ENCODE measurements at places on chromosomes 6 and 20.

DNA sequence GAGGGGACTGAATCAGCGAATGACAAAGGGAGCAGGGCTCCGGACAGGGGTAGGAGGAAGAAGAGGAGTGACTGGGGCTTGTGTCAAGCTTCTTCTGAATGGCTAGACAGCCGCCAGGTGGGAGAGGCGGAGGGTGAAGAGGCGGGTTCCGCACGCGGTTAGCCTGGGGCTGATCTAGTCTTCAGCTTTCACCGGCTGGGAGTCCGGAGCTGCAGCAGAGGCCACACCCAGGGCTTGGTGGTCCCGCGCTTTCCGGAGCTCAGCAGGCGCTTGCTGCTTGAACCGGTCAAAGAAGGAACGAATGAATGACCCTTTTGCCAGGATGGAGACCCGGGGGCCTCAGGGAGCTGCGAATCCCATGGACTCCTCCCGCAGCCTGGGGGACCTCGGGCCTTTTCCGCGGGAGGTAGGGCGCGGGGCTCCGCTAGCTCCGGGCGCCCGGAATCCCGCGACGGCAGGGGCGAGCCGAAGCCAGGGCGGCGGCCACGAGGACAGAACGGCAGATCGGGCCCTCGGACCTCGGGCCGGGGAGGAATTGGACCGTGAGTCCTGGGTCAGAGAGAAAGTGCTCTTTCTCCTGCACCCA is at the start of gene C6orf141:
Gene C6orf141 (plus strand): TSS at position 177 of the 586 bp plus-strand sequence. CDS start 125 bp downstream, at position 302.
- no peak for DNase-seq

- DNase-seq = peak; percentile 85
Measured at GRCh38 chr20:33423141-33423834, 20.3 kb downstream of the SNTA1 start.

DNA sequence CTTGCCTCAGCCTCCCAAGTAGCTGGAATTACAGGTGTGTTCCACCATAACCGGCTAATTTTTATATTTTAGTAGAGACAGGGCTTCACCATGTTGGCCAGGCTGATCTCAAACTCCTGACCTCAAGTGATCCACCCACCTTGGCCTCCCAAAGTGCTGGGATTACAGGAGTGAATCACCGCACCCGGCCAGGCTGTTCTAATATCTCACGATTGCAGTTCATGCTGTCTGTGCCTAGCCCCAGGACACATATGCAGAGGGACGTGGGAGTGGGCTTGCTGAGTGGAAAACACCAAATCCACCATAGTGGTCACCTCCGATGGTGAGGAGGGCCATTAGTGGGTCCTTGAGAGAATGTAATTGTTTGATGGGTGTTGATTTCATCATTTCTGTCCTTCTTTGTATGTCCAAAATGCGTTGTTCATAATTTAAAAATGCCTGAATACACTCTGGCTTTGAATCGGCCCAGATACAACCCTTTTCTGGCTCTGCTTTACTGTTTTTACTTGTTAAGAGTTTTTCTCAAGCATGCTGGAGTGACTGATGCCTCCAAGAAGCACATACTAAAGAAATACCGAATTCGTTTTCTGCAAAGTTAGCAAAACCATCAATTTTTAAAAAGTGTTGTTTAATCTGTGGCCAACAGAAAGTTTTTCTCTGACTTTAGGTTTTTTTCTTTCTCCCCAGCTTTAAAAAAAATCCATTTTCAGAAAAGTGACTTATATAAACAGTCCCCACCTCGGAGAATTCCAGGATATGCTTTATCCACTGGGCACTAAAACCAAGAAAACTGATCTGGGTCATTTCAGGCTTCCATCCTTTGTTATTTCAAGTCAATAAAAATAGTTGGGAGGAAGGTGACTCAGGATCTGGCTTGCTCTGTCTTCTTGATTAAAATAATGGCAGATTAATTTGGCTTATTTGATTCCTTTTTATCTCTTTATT is 18.8 kb upstream of the RALGAPA2 start:
- DNase-seq = no peak

DNA sequence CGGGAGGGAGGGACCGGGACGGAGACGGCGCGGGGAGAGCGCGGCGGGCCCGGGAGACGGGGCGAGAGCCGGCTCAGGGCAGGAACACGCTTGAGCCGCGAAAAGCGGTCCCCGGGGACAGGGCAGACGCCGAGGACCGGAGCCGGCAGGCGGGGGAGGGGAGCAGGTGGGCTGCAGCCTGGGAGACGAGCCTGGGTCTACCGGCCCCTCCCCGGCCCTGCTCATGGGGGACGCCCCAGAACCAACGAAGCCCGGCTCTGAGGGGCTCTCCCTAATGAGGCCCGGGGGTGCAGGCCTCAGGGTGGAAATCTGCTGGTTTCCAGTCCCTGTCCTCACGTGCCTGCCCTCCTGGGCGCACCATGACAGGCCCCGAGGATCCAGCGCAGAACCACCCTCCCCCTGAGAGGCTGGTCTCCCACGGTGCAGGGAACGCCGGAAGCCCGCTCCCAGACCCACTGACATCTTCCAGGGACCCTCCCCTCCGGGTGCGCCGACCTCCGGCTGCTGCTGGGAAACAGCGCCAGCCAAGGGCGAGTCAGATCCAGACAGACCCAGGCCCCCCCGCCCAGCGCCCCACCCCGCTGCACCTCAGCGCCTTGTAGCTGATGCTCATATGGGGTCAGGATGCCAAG is 571 bp upstream of the EEF1A2 start:
- DNase-seq = peak; percentile 33

DNA sequence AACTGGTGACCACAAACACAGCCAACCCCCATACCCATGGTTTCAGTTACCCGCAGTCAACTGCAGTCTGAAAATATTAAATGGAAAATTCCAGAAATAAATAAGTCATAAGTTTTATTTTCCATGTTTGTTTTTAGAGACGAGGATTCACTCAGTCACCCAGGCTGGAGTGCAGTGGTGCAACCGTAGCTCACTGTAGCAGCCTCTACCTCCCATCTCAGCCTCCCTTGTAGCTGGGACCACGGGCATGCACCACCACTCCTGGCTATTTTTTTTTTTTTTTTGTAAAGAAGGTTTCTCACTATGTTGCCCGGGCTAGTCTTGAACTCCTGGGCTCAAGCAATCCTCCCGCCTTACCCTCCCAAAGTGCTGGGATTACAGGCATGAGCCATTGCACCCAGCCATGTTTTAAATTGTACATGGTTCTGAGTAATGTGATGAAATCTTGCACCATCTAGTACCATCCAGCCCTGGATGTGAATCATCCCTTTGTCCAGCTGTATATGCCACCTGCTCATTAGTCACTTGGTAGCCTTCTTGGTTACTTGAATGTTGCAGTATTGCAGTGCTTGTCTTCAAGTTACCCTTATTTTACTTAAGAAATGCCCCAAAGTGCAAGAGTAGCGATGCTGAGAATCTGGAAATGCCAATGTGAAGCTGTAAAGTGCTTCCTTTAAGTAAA is 14.5 kb downstream of the CSNK2A1 start:
- no peak for DNase-seq

DNA sequence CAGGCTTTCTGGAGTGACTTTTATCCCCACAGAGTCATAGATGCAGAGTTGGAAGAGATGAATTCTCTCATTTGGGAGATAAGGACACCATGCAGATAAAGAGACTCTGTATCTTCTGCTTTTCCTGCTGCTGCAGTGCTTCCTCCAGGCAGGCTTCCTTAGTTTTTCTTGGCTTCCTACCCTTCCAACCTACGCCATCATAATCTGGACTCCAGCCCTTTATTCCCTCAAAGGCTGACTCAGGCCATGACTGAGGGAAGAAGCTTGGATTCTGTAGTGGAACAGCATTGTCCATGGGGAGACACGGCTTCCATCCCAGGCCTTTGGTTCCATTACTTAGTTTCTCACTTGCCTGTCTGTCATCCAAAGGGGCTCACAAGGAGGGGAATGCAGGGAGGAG is 6.5 kb upstream of the RNF24 start:
- DNase-seq = no peak

DNA sequence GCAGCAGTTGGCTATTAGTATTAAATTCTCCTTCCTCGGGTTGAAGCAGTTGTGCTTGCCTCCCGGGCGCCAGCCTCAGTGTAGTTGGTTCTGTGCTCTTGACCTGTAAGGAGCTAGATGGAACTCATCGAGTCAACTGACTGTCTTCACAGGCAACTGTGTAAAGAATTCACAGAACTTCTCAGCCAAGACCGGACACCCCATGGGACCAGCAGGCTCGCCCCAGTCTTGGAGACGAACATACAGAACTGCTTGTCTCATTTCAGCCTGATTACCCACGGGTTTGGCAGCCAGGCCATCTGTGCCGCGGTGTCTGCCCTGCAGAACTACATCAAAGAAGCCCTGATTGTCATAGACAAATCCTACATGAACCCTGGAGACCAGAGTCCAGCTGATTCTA is 8.5 kb downstream of the TFAP2C start:
- no peak for DNase-seq

GRCh38 chr20:38833154-38833856 is 27.8 kb downstream of the PPP1R16B start:
- no peak for DNase-seq

GRCh38 chr6:43972913-43973300 is 154.3 kb downstream of the MRPL14 start:
- DNase-seq = peak; percentile 93

DNA sequence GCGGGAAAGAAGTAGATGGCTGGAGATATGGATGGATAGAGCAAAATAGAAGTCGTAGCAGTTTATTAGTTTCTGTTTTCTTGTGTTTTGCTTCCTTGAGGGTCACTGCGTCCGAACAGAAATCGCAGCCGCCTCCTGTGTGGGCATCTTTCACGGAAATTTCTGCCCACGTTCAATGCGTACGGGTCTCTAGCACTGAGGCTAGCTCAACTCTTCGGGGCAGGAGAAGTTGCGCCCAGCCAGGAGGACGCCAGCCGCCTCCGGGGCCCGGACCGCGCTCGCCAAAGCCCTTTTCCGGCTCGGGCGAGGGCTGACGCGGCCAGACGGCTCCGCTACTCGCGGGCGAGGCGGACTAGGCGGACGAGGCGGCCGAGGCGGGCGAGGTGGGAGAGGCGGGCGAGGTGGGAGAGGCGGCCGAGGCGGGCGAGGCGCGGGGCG is 814 bp downstream of the TFAP2B start:
- DNase-seq = peak; percentile 39

- no peak for DNase-seq
Measured at GRCh38 chr6:4888841-4889240, 112.6 kb downstream of the CDYL start.

DNA sequence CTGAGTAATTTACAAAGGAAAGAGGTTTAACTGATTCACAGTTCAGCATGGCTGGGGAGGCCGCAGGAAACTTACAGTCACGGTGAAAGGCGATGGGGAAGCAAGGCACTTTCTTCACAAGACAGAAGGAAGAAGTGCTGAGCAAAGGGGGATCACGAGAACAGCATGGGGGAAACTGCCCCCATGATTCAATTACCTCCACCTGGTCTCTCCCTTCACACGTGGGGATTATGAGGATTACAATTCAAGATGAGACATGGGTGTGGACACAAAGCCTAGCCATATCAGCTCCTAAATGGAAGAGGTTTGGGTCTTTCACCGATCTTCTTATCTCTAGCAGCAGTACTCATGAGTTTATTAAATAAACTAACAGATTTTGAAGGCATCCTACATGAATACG is 152.9 kb upstream of the RUNX2 start:
- no peak for DNase-seq

DNA sequence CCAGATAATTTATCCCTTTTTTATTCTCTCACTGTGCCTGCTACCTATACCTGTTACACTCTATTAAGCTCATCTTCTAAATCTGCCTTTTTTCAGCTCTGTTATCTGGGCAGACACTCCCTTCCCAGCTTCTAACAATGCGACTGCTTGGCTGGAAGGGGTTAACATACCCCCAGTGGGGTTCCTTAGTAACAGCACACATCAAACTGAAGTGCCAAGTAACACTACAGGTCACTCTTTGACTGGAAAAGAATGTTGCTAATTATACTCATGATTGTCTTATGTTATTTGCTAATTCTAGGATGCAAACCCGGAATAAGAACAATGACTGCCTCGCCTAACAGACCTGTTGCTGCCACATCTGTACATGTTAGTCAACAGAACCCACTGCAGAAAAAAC is 203.5 kb downstream of the EPM2A start:
- no peak for DNase-seq

- DNase-seq = no peak
Measured at GRCh38 chr6:72425003-72425681, 196.7 kb upstream of the KCNQ5 start.

DNA sequence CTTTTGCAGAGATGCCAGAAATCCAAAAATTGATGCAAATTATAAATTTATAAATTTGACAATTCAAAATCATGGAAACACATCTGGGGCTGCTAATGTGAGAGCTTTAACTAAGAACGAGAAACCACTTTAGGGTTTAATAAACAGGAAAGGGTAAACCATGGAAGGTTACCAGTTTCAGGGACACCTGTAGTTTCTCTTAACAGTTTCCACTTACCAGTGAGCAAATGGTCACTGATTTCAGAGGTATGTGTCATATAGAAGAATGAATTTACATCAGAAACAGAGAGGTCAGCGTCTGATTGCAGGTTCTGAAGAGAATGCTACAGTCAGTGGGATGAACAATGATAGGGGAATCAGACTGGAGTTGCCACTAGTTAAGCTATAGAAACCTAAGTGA is 24.8 kb upstream of the PCSK2 start:
- no peak for DNase-seq

DNA sequence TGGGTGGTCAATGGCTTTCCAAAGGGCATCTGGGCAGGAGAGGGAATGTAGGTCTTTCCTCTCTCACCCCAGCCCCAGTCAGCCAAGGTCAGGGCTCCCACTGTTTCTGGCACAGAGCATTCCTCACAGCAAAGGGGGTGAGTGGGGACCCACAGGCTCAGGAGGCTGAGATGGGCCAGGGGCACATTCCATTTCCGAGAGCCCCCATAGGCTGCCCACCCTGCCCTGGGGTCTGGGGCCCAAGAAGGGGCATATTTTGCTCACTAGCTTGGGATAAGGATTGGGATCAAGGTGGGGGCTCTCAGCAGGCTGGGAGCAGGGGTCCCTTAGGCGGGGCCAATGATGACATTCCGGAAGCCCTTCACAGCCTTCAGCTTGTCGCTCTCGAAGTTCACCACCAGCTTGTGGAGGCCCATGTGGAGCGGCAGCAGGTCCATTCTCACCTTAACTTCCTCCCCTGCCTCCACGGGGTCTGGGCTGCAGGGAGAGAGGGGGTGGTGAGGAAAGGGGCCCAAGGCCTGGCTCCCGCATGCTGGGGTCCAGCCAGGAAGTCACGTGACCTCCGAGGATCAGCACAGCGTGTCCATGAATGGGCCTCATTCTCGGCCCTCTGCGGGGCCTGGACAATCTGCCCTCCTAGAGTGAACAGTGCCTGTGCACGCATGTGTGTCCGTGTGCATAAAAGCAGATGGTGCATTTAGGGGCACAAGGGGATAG is 35.0 kb downstream of the TGM2 start:
- no peak for DNase-seq

GRCh38 chr20:18729231-18729825 is 84.3 kb upstream of the SCP2D1 start:
- no peak for DNase-seq

GRCh38 chr6:44453146-44453545 is 65.6 kb downstream of the CDC5L start:
- DNase-seq = no peak

- DNase-seq = no peak
Measured at GRCh38 chr6:165487347-165487746, 175.7 kb downstream of the PDE10A start.

DNA sequence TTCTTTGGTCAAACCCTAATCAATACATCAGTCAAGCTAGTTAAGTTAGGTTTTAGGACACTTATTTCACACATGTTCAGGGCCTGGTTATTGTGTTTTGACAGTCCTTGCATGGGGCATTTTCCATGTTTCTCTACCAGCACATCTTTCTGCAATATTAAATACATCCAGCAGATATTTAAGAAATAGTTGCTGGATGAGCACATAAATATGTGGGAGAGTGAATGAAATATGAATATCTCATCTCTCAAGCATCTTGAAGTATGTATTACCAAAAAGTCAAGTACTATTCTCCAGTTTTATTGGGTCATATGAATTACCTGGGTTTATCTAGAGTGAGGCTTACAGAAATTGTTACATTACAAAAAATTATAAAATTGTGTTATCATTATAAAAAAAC is 621.9 kb upstream of the GJE1 start:
- DNase-seq = no peak

All from Right ventricle myocardium superior (tissue), 1 donor.